ENCODE measurements at places on chromosomes 5 and 9. TPM values are rescaled to one million over a fixed set of nuclear protein-coding genes. Genes with fewer than 3 reads are reported as not detected.

AGPAT2 gene
- 88.7 TPM for polyA plus RNA-seq

PCDHB4 gene
- polyA plus RNA-seq = 0.38 TPM

CENPH gene
- 5.6 TPM for polyA plus RNA-seq

ZNF366 gene
- 0.46 TPM for polyA plus RNA-seq

PCDHGB1 gene
- not detected for polyA plus RNA-seq

PTBP3 gene
- polyA plus RNA-seq = 15.3 TPM

TAL2 gene
- polyA plus RNA-seq = not detected

HMMR gene
- polyA plus RNA-seq = 2.9 TPM

DTWD2 gene
- polyA plus RNA-seq = 1.7 TPM

MLANA gene
- polyA plus RNA-seq = not detected

KCNN2 gene
- polyA plus RNA-seq = 0.92 TPM

HRCT1 gene
- polyA plus RNA-seq = 0.50 TPM

PCDHGA11 gene
- polyA plus RNA-seq = 0.31 TPM

SEMA5A gene
- polyA plus RNA-seq = 0.78 TPM

DOCK8 gene
- 3.3 TPM for polyA plus RNA-seq

TMEFF1 gene
- polyA plus RNA-seq = not detected

NR4A3 gene
- polyA plus RNA-seq = 1.3 TPM

LHFPL2 gene
- 9.8 TPM for polyA plus RNA-seq

MSX2 gene
- polyA plus RNA-seq = 1.3 TPM

PTGER4 gene
- 7.5 TPM for polyA plus RNA-seq

DROSHA gene
- polyA plus RNA-seq = 62.2 TPM

CFAP90 gene
- polyA plus RNA-seq = 0.81 TPM

CDH18 gene
- 0.05 TPM for polyA plus RNA-seq

SNCAIP gene
- 4.0 TPM for polyA plus RNA-seq

Data from stomach (tissue), 19 donors.